ENCODE measurements at places on chromosomes 3 and 15. TPM values are rescaled to one million over a fixed set of nuclear protein-coding genes. Genes with fewer than 3 reads are reported as not detected.

Gene GNAI2
- 214 TPM for total RNA-seq

Gene C3orf20
- total RNA-seq = not detected

Gene GPR160
- total RNA-seq = not detected

Gene ALPK3
- not detected for total RNA-seq

GRCh38 chr3:45665101-45665572 lies 24.1 kb upstream of the SACM1L start:
- DNase-seq = no peak

- DNase-seq = no peak
Measured at GRCh38 chr3:3919316-3919715, 120.1 kb downstream of the LRRN1 start.

DNA sequence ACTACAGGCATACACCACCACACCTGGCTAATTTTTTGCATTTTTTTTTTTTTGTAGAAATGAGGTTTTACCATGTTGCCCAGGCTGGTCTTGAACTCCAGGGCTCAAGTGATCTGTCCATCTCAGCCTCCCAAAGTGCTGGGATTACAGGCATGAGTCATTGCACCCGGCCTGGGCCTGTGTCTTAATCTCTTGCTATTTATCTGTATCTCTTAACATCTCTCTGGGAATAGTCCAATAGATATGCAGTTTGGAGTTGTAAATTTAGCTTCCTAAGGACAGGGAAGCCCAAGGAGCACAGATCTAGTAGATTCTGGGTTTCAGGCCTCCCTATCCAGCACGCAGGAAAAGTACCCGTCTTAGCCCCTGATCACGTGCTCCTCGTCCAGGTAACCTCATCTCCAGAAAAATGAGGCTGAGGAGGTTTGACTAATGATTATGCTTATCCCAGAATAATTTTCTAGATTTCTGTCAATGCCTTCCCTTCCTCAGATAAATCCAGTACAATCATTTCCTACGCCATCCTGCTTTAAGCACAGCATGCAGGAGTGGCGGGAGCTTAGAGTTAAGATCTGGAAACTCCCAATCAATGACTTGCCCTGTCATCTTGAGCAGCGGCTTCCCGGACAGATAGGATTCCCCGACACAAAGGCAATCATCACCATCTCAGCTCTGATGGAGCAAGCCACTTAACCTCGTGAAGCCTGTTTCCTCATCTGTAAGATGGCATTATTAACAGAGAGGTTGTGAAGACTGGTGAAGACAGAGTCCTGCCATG lies 12.3 kb upstream of the CTDSPL start:
- DNase-seq = no peak

DNA sequence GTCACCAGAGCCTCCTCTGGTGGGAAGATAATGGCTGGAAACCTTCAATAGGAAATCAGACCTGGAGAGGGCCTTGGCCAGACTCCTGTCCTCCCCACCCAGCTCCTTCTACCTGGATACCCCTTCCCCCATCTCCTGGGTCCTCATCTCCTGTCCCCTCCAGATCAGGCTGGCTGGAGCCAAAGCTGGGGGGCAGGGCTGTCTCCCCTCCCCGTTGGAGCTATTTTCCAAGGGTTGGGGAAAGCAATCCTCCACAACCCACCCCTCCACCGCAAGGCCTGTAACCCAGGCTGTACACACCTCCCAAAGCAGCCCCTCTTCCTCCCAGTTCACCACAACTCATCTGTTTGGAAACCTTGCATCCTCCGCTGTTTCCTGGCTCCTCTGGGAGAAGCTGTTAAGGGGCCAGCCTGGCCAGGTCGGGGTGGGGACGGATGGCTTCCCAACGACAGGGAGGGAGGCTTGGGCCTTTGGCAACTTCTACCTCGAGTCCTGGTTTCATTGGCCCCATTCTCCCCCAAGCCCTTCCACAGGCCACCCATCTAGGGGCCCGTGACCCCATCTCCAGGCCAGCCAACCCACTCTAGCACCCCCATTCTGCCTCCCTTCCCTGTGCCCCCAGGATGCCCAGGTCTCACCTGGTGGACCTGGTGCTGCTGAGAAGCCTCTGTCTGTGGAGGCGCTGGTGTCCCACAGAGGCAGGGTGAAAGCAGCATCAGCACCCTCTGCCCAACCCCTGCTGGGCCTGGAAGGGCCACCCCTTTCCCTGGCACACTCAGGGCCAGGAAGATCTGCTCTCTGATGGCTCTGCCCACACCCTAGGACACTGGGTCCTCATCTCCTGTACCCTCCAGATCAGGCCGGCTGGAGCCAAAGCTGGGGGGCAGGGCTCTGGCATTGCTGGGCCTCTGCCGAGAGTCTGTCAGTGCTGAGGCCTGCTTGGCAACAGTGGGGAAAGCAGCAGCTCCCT lies 22.1 kb upstream of the GOLGA6C start:
- no peak for DNase-seq

- DNase-seq = no peak
Measured at GRCh38 chr3:72543246-72543645, 305.0 kb downstream of the SHQ1 start.

DNA sequence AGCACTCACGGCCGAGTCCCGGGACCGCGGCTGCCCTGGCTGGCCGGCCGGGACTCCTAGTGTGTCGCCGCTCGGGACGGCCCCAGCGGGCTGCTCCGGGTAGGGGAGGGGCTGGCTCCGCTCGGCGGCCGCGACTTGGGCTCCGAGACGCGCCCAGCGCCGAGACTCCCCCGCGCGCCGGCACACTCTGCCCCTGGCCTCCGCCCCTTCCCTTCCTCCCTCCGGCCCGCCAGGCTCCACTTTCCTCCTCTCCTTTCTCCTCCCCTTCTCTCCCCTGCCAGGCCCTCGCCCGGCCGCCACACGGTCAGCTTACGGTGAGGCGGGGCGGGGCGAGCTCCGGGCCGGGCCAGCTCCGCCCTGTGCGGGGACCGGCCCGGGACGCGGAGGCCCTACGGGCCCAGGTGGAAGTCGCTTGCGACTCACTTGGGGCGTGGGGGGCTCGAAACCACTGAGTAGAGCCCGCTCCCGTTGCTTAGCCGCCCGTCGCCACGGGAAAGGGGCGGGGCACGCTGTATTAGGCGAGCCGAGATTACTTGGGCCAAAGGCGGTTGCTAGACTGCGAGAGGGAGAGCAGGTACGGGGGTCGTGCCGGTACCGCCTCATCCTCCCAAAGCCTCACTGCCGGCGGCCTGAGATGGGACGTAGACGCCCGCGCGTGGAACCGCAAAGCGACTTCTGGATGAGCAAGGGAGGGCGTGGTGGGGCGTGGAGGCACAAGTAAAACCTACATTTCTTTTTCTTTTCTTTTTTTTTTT lies at the start of gene ITGB5:
ITGB5 (minus strand) TSS at position 189 of the 755 bp plus-strand sequence. CDS start 365 bp downstream, outside the sequence.
- peak; percentile 85 for DNase-seq

DNA sequence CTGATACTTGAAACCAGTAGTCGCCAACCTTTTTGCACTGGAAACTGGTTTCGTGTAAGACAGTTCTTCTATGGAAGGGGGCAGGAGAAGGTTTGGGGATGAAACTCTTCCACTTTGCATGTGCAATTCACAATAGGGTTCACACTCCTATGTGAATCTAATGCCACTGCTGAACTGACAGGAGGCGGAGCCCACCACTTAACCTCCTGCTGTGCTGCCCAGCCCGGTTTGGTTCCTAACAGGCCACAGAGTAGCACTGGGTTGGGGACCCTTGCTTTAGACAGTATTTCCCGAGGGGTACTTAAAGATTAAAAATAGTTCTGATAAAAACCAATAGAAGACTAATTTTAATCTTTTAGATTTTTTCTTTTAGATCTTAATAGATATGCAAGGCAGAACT lies 11.1 kb downstream of the TFG start:
- no peak for DNase-seq

DNA sequence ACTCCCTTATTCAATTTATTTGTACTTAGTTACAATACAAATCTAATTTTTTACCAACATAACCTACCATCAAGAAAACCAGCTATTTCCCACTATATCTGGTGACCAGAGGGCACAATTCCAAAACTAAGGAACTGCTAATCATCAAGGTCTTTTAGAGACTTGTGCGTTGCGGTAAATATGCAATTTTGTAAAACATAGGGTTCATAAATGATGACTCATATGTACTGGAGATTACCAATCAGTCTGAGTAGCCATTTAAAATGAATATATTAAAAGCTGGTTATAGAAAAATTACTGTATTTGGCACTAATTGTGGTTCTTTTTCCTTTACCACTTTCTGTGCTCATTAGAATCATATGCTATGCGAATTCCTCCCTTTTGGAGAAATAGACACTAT lies 859.6 kb downstream of the ROBO1 start:
- no peak for DNase-seq

Measured in SJSA1 (cell line).